ENCODE measurements at places on chromosomes 12 and 14.

- no peaks in the 10 kb centered on the region for H3K36me3 ChIP-seq
- H3K27me3 ChIP-seq, result no peaks in the 10 kb centered on the region
- peak overlapping the region; percentile 49 for H3K27ac ChIP-seq
- H3K4me1 ChIP-seq, result peaks cover 19% of the 10 kb centered on the region
Observed at GRCh38 chr14:67622675-67623074, 3.0 kb downstream of the ARG2 start.

- no peak for DNase-seq
- H3K36me3 ChIP-seq, result peaks cover 23% of the 10 kb centered on the region
- peak overlapping the region; percentile 56 for H3K27ac ChIP-seq
- peaks cover 37% of the 10 kb centered on the region for H3K4me1 ChIP-seq
- no peak overlapping the region for H3K4me3 ChIP-seq
- no peaks in the 10 kb centered on the region for H3K27me3 ChIP-seq
Observed at GRCh38 chr14:75141062-75141461, 14.2 kb upstream of the NEK9 start.

GRCh38 chr14:49691031-49691430, 1.9 kb upstream of the KLHDC1 start:
- no peak for DNase-seq
- peaks cover 20% of the 10 kb centered on the region for H3K4me1 ChIP-seq
- H3K4me3 ChIP-seq, result no peak overlapping the region

DNA sequence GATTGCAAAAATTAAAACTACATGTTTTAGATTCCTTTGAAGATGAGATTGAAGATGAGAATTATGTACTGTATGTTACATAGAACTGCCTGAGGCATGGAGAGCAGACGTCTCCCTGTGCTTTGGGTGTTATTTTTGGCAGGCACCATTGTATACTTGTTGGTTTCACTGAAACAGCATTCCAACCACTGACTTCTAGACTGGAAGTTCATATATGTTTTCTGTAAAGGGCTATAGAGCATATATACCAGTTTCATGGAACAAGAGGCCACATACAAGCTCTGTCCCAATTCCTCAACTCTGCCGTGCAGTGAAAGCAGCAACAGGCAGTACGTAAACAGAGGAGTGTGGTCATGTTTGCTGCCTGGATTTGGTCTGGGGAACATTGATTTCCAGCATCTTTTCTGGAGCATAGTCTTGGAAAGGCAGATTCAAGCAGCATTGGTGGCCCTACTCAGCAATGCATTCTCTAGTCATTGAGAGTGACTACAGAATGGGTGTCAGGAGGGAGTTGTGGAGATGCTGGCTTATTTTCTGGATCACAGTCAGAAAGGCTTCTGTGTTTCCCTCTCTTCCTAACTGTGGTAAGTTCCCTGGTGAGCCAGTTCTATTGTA, 57.6 kb upstream of the CNTN1 start:
- no peak overlapping the region for H3K4me3 ChIP-seq
- no peak for DNase-seq
- no peaks in the 10 kb centered on the region for H3K36me3 ChIP-seq
- no peak overlapping the region for H3K27ac ChIP-seq
- no peaks in the 10 kb centered on the region for H3K4me1 ChIP-seq

GRCh38 chr12:131101006-131101405, 147.3 kb downstream of the ADGRD1 start:
- no peak for DNase-seq
- no peak overlapping the region for H3K27ac ChIP-seq
- H3K36me3 ChIP-seq, result no peaks in the 10 kb centered on the region
- H3K4me1 ChIP-seq, result peaks cover 12% of the 10 kb centered on the region
